ENCODE measurements at places on chromosomes 7 and 10. TPM values are rescaled to one million over a fixed set of nuclear protein-coding genes. Genes with fewer than 3 reads are reported as not detected.

ASAH2 gene
- 0.45 TPM for polyA plus RNA-seq

SUGCT gene
- polyA plus RNA-seq = 45.1 TPM

DMBT1 gene
- not detected for polyA plus RNA-seq

ZNF3 gene
- polyA plus RNA-seq = 15.8 TPM

SPDYE1 gene
- polyA plus RNA-seq = not detected

C10orf67 gene
- polyA plus RNA-seq = 1.1 TPM

PON1 gene
- polyA plus RNA-seq = 0.28 TPM

STAG3 gene
- 3.4 TPM for polyA plus RNA-seq

INHBA gene
- 0.49 TPM for polyA plus RNA-seq

ZNF467 gene
- polyA plus RNA-seq = 15.0 TPM

TMEM270 gene
- polyA plus RNA-seq = not detected

HTRA1 gene
- polyA plus RNA-seq = 345 TPM

SGMS1 gene
- 13.6 TPM for polyA plus RNA-seq

BPGM gene
- polyA plus RNA-seq = 53.5 TPM

GRM8 gene
- not detected for polyA plus RNA-seq

OR2A12 gene
- polyA plus RNA-seq = not detected

WDR86 gene
- polyA plus RNA-seq = 1.8 TPM

SHTN1 gene
- polyA plus RNA-seq = 14.0 TPM

GALNT17 gene
- polyA plus RNA-seq = 5.5 TPM

FAM25A gene
- not detected for polyA plus RNA-seq

GPNMB gene
- 43.9 TPM for polyA plus RNA-seq

ASL gene
- 111 TPM for polyA plus RNA-seq

JAKMIP3 gene
- 0.13 TPM for polyA plus RNA-seq

PPIF gene
- polyA plus RNA-seq = 120 TPM

CDCA7L gene
- 2.3 TPM for polyA plus RNA-seq

TAX1BP1 gene
- polyA plus RNA-seq = 88.4 TPM
